Heart left ventricle (tissue), 16 donors: ENCODE measurements at places on chromosomes 3 and 15. TPM values are rescaled to one million over a fixed set of nuclear protein-coding genes. Genes with fewer than 3 reads are reported as not detected.

Gene MEF2A
- total RNA-seq, result 153 TPM

Gene RTP4
- 1.0 TPM for total RNA-seq

Gene CASR
- total RNA-seq, result not detected

Gene USP50
- not detected for total RNA-seq

Gene SEC62
- total RNA-seq, result 76.2 TPM

Gene EPHB3
- 4.6 TPM for total RNA-seq

Gene TRIM42
- not detected for total RNA-seq

Gene MKRN3
- not detected for total RNA-seq

Gene TGM4
- not detected for total RNA-seq

Gene CTXND1
- total RNA-seq, result 9.5 TPM

Gene BNC1
- total RNA-seq, result 0.17 TPM

Gene ANKRD34C
- 0.52 TPM for total RNA-seq

Gene CLDN16
- total RNA-seq, result not detected

Gene RYR3
- total RNA-seq, result 0.32 TPM

Gene KBTBD8
- 4.3 TPM for total RNA-seq

Gene CKMT1B
- not detected for total RNA-seq

Gene ERC2
- total RNA-seq, result 1.7 TPM

Gene SEMA7A
- 2.8 TPM for total RNA-seq

Gene SLC6A1
- 2.2 TPM for total RNA-seq

Gene GPR27
- total RNA-seq, result 2.8 TPM

Gene TRPC1
- total RNA-seq, result 10.0 TPM

Gene AKAP13
- total RNA-seq, result 328 TPM

Gene GOLGA6L10
- total RNA-seq, result 0.42 TPM

Gene SCN11A
- total RNA-seq, result 0.11 TPM

Gene CHRM5
- not detected for total RNA-seq

Gene PEX5L
- total RNA-seq, result 0.42 TPM

Gene GOLGA6L7
- total RNA-seq, result not detected

Gene FOXB1
- not detected for total RNA-seq

Gene RLBP1
- total RNA-seq, result not detected

Gene GOLGA8N
- total RNA-seq, result 5.1 TPM

Gene FRMD5
- 70.2 TPM for total RNA-seq

Gene P4HTM
- 22.1 TPM for total RNA-seq

Gene ITGA11
- total RNA-seq, result 8.0 TPM

Gene RAB43
- total RNA-seq, result 6.2 TPM

Gene GOLGA8G
- total RNA-seq, result not detected

Gene TUSC7
- total RNA-seq, result not detected

Gene FILIP1L
- 77.4 TPM for total RNA-seq

Gene TNNC1
- total RNA-seq, result 6,897 TPM

Gene PPP1R14D
- not detected for total RNA-seq

Gene SCAMP5
- 1.9 TPM for total RNA-seq

Gene TMA7
- 194 TPM for total RNA-seq
